GM19239 (cell line): ENCODE measurements at places on chromosomes 13 and 19.
A peak's percentile ranks its signal among the peaks of the same experiment; 100 is the strongest.

GRCh38 chr13:51317262-51317661 lies 22.2 kb upstream of the SERPINE3 start:
- DNase-seq, result no peak

DNA sequence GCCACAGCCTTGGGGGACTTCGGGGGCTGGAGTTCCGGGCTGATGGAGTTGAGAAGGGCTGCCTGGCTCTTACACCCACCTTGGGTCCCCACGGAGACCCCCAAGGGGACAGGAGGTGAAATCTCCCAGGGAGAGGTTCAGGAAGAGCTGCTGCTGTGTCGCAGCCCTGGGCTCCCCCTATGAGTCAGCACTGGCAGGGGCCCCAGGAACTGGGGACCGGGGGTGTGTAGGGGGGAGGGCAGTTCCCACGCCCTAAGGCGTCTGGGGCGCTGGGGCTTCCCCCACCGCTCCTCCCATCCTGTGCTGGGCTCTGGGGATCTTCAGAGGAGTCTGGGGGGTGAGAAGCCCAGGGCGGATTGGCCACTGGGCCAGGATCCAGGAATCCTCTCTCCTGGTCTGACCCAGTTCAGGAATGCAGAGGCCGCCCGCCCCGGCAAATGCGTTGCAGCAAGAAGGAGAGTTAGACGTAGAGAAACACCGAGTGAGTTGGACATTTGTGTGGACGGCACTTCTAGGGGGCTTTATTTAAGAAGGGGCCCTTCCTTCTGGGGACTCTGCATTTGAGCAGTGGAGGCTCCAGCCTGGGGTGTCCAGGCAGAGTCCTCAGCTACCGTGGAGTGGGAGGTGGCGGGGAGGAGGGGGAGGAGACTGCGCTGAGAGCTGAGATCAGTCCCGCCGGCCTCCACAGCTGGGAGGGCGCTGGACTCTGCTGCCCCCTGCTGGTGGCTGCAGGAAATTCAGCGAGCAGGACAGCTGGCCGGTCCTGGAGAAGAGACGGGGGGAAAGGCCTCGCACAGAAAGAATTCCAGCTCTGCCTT lies 15.0 kb upstream of the NANOS3 start:
- DNase-seq, result peak; percentile 99

GRCh38 chr13:46146898-46147297 lies 35.1 kb downstream of the LCP1 start:
- DNase-seq, result no peak

DNA sequence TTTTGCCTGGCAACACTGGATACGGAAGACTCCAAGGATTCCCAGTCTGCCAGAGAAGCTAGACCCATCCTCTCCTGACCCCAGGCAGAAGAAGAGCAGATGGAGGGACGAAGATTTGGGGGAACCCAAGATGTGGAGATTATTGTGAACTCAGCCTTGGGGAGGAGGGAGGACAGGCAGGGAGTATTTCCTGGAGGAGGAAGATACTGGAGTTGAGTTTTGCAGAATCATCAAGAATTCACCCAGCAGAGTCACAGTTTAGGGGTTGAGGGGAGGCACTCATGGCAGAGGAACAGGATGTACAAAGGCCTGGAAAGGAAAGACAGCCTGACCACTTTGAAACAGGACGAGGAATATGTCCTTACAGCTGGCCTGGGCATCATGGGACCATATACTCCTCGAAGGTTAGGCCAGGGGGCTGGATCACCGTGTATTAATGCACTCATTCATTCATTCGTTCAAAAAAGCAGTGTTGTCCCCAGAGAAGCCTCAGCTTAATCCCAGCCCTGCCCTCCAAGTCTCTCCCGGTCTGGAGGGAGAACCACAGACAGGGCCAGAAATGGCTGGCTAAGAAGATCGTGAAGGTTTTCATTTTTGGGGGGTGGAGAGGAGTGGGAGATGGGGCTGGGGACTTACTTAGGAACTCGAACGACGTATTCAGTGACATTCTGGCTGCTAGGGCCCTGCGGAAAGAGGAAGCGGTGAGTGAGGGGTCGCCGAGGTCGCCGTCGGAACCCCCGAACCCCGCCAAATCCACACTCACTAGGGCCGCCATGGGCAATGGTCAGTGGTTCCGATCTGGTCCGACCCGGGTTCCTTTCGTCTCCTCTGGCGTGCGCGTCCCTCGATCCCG lies 517 bp downstream of the GTF2F1 start:
- DNase-seq, result no peak

DNA sequence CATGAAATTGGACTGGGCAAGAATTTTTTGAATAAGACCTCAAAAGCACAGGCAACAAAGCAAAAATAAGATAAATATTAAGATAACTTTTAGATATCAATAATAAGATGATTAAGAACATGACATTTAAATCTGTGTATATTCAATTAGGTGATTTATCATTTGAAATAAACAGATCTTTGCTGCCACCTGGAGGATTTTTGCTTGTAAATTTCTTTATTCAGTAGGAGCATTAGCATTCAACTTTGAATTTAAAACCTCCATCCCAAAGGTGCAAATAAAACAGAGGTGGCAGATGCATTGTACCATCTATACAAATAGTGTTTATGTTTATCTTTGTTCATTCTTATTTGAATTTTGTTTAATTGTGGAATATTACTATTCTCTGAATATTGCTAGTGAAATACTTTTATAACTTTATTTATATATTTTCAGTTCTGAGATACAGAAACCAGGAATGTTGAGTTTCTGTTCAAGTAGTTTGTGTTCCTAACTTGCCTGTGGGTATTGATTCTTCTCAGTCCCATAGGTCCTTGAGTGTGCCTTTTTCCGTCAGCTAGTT lies 20.9 kb downstream of the COG6 start:
- DNase-seq, result no peak

- no peak for DNase-seq
Observed at GRCh38 chr19:55490478-55491432, 2.5 kb downstream of the SSC5D start.

DNA sequence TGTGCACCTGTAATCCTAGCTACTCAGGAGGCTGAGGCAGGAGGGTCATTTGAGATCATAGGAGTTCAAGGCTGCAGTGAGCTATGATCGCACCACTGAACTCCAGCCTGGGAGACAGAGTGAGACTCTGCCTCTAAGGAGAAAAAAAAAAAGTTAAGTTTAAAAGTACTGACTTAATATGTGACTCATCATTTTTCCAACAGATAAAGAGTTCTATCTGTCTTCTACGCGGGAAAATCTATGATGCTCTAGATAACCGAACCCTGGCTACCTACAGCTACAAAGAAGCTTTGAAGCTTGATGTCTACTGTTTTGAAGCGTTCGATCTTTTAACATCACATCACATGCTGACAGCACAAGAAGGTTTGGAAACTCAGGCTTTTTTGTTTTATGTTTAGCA lies 7.2 kb downstream of the CDC16 start:
- DNase-seq, result no peak

DNA sequence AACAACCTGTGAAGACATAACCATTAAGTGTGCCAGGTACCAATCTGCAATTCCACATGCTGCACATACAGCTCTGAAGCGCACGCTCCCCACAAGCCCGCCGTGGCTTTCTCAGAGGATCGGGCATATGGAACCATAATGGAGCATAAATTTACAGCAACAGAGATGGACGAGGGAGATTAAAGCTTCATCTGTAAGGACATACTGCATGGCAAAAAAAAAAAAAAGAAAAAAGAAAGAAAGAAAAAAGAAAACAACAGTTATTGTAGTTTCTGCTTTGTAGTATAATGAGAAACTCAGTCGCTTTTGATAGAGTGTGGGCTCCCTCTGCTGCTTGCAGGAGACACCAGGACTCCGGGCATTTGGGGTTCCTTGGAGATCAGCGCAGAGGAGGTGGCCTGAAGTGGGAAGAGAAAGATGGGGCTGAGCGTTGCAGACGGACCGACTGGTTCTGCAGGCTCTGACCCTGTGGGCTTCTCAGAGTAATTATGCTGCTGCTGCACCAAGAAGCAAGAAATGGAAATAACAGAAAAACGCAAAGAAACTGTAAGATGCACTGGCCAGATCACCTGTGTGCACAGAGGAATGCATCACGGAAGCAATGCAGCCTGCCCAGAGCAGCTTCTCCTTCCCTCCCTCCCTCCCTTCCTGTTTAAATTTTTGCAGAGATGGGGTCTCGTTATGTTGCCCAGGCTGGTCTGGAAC lies 10.8 kb upstream of the PDCD5 start:
- peak; percentile 36 for DNase-seq

DNA sequence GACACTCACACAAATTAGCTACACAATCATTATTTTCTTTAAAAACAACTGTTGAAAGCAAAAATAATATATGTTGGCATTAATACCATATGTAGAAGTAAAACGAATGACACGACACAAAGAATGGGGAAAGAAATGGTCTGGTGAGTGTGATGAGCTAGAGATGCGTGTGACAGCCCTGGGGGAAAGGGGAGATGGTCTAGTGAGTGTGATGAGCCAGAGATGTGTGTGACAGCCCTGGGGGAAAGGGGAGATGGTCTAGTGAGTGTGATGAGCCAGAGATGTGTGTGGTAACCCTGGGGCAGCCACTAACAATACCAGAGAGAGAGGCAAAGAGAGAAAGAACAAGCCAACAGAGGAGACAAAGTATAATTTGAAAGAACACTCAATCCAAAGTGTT lies 22.3 kb upstream of the LAMP1 start:
- no peak for DNase-seq

DNA sequence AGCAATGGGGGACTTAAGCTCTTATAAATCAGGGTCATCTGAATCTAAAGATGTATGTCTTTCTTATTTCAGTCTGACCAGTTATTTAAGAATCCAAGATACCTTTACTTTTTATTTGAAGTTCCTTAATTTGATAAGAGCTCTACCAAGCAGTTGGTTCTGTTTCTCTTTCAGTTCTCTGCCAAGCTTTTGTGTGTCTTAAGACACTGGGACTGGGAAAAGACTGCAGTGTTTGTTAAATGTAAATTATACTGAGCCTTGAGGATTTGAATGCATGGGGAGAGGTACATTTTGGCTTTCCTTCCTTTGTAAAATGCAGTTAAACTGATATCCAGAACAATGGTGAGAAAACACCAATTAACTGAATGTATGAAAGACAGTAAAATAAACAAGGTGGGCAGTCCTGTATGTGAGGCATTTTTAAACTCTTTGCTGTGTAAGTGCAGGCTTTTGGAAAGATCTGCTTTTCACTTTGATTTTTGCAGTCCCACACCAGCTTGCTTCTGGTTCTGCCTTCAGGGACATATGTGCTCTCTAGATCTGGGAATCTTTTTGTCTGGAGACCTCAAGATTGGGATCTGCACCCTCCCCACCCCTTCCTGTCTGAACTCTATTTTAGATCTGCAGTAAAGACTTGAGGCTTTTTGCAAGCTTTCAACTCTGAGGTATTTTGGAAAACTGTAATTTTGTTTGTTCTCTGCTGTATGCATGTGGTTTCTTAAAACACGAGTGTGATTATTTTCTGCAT lies 77.6 kb downstream of the LRCH1 start:
- no peak for DNase-seq

DNA sequence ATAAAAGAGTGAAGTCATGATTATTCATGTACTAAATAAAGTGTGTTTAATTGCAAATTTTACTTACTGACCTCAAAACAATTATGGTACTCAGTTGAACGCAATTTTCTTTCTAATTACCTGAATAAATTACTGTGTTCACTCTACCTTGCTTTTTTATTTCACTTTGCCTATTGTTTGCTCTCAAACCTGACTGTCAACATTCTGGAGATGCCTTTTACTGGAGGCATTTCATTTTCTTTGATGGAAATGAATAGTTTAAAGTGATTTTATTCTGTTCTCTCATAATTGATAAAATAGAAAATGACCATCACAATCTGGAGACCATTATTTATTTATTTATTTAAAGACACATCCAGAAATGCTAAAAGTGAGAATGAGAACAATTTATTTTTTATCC lies 811.5 kb upstream of the ATXN8OS start:
- no peak for DNase-seq

- peak; percentile 7 for DNase-seq
Observed at GRCh38 chr13:44576351-44577235, 463 bp upstream of the TSC22D1 start.

DNA sequence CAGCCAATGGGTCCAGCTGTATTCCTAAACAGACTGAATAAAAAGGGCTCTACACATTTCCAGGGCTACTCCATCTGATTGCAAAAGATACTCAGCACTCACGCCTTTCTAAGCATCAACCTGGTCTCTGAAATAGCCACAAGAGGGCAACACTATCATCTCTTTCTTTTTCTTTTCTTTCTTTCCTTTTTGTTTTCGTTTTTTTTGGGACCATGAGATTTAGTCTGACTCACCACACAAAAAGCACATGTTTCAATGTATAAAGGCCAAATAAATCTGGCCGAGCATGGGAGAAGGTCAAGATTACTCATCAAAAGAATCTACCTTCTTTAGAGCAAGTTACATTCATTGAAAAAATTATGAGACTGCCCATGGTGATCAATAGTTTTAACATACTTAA lies 805.6 kb upstream of the ARGLU1 start:
- no peak for DNase-seq

GRCh38 chr13:81563091-81563490 lies 1222.2 kb upstream of the SPRY2 start:
- no peak for DNase-seq

- no peak for DNase-seq
Observed at GRCh38 chr13:66237411-66238062, 992.6 kb downstream of the PCDH9 start.

DNA sequence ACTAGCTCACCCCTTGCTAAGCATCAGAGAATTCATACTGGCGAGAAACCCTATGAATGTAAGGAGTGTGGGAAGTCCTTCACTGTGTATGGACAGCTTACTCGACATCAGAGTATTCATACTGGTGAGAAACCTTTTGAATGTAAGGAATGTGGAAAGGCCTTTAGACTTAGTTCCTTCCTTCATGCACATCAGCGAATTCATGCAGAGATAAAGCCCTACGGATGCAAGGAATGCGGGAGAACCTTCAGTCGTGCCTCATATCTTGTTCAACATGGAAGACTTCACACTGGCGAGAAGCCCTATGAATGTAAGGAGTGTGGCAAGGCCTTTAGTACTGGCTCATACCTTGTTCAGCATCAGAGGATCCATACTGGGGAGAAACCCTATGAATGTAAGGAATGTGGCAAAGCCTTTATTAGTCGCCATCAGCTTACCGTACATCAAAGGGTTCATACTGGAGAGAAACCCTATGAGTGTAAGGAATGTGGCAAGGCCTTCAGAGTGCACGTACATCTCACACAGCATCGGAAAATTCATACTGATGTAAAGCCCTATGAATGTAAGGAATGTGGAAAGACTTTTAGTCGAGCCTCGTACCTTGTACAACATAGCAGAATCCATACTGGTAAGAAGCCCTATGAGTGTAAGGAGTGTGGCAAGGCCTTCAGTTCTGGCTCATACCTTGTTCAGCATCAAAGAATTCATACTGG lies 17.3 kb downstream of the ZNF30 start:
- no peak for DNase-seq
